ENCODE measurements at places on chromosomes 12 and 14.

DNA sequence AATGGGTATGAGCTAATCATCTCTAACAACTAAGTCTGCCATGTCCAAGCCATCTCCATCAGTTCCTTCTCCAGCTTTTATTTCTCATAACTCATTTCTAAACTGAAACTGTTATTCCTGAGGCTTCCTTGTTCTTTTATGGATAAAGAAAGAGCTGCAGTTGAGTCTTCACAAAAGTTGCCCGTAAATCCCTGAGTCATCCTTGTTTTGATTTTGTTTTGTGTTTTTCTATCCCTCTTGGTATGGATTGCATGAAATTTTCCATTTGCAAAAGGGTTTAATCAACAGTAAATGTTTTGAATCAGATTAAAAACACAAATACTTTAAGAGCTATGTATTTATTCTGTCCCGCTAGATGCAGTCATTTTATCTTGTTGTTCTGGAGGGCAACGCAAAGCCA lies 290.6 kb downstream of the EGLN3 start:
- DNase-seq: no peak

DNA sequence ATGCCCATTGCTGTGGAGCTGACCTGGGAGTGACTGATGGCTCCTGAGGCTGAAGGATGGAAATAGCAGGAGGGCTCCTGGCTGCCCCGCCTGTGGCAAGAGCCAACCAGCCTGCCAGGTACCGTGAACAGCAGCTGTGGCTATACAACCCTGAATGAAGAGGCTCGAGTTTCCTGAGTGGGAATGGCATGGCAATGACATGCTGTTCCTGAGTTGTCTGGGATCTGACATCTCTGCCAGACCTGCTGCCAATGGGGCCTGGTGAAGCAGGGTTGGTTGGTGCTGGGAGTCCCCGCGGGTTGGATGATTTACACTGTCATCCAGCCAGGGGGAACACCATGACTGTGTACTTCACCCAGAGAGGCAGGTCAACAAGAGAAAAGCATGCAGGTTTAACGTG lies 31.8 kb upstream of the LRRC10 start:
- no peak for DNase-seq

DNA sequence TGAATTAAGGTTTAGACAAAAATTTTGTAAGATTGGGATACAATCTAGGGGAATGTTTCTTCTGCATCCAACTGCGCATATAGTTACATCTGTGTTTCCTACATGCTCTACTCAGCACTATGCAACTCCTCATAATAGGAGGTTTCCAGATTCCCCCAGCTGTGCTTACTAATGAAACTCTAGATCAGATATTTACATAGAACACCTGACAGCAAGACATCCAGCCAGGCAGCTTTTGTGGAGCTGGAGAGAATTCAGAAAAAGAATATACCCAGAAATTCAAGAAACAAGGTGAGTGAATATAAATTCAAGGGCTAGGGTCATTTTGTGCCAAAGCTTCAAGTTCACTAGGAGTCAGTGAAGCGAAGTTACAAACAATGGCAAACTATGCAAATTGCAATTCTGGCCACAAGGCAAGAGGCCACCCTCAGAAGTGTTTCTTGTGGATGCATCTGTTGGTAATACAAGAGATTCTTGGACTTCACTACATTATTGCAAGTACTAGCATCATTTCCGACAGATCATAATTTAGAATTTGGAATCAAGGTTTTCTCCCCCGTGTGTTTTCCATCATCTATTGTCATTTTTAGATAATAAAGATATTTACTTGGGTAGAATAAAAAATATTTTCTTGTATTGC lies 341.2 kb upstream of the NAV3 start:
- DNase-seq: no peak

GRCh38 chr14:67514203-67514607 lies 18.9 kb upstream of the PLEKHH1 start:
- DNase-seq: no peak

- no peak for DNase-seq
Observed at GRCh38 chr12:132335179-132335756, 5.9 kb upstream of the GALNT9 start.

- DNase-seq: no peak
Observed at GRCh38 chr14:91329486-91330014, 85.0 kb upstream of the GPR68 start.

DNA sequence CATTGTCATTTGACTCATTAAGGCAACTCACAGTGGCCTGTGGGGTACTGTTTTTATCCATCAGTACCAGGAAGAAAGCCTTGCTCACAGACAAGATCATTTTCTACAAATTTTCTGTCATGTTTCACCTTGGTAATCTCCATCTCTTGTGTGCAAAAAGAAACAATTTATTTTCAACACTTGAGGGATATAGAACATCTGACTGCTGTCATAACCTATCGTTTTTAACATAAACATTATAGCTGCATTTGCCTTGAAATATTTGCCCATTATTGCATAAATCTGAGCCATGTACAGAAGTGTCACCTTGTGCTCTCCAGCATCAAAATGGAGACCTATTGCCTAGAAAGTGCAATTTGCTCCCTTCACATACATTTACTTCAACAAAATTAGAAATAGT lies 300.8 kb downstream of the NPAS3 start:
- no peak for DNase-seq

DNA sequence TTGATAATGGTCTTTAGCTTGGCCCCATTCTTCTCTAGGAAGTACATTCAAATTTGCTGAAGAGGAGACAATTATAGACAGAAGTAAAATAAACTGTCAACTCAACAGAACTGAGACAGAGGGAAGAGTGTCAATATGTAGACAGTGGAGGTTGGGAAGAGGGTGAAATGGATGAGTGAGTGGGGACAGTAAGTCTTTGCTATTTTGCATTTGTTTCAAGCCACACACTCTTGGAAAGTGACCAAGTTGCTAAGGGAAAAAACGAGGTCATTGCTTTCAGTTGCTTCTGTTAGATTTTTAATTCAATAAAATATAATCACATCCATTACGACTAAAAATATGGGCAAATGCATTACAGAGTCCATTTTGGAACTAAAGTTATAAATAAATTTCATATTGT lies 47.8 kb downstream of the BTBD7 start:
- DNase-seq: no peak
